ENCODE measurements at places on chromosomes 7 and 10. TPM values are rescaled to one million over a fixed set of nuclear protein-coding genes. Genes with fewer than 3 reads are reported as not detected.

NUTM2B gene
- 1.2 TPM for total RNA-seq

TRIM73 gene
- 0.48 TPM for total RNA-seq

- H3K36me3 ChIP-seq = no peaks in the 10 kb centered on the region
- H3K27ac ChIP-seq = no peak overlapping the region
- H3K27me3 ChIP-seq = no peaks in the 10 kb centered on the region
- no peaks in the 10 kb centered on the region for H3K4me1 ChIP-seq
Observed at GRCh38 chr7:147509035-147509501, 1081.5 kb upstream of the C7orf33 start.

SORCS1 gene
- total RNA-seq = 4.2 TPM

- H3K4me3 ChIP-seq = no peak overlapping the region
- H3K36me3 ChIP-seq = no peaks in the 10 kb centered on the region
Observed at GRCh38 chr10:23203369-23204325, 11.5 kb downstream of the PTF1A start.
